ENCODE measurements at places on chromosomes 3 and 15. TPM values are rescaled to one million over a fixed set of nuclear protein-coding genes. Genes with fewer than 3 reads are reported as not detected.

COX17 gene
- total RNA-seq, result 45.7 TPM

CCR9 gene
- total RNA-seq, result 0.51 TPM

MRPS25 gene
- total RNA-seq, result 57.6 TPM

HRG gene
- total RNA-seq, result not detected

KLHL6 gene
- total RNA-seq, result 72.6 TPM

SPINK8 gene
- not detected for total RNA-seq

SAXO2 gene
- total RNA-seq, result 1.6 TPM

CACNA1D gene
- total RNA-seq, result 2.0 TPM

ACKR2 gene
- 0.65 TPM for total RNA-seq

ARHGAP31 gene
- 5.3 TPM for total RNA-seq

HIGD2B gene
- 0.64 TPM for total RNA-seq

CHDH gene
- total RNA-seq, result 0.08 TPM

TRAIP gene
- total RNA-seq, result 5.7 TPM

CLDN18 gene
- not detected for total RNA-seq

SCN10A gene
- total RNA-seq, result not detected
